ENCODE measurements at places on chromosomes 5 and 9.
A peak's percentile ranks its signal among the peaks of the same experiment; 100 is the strongest.

- DNase-seq, result peak; percentile 9
These were observed 784 bp downstream of the NLN start for GRCh38 chr5:65722575-65723403.

GRCh38 chr5:76290321-76290757 lies 112.7 kb upstream of the IQGAP2 start:
- no peak for DNase-seq

GRCh38 chr5:134468921-134469400 lies 56.5 kb upstream of the JADE2 start:
- DNase-seq, result no peak

GRCh38 chr5:111584651-111585050 lies 72.3 kb upstream of the STARD4 start:
- peak; percentile 2 for DNase-seq

GRCh38 chr5:107958861-107959260 lies 288.1 kb upstream of the EFNA5 start:
- DNase-seq, result no peak

GRCh38 chr5:135069016-135069770 lies 35.2 kb upstream of the PITX1 start:
- DNase-seq, result no peak

All from large intestine (tissue), 12 donors.